NCI-H187 treated with DMSO at 0.1 percent for 48 hours (cell line): ENCODE measurements at places on chromosomes 2 and 18.

GRCh38 chr2:129460299-129461198, 518.9 kb upstream of the RAB6C start:
- no peak for DNase-seq

DNA sequence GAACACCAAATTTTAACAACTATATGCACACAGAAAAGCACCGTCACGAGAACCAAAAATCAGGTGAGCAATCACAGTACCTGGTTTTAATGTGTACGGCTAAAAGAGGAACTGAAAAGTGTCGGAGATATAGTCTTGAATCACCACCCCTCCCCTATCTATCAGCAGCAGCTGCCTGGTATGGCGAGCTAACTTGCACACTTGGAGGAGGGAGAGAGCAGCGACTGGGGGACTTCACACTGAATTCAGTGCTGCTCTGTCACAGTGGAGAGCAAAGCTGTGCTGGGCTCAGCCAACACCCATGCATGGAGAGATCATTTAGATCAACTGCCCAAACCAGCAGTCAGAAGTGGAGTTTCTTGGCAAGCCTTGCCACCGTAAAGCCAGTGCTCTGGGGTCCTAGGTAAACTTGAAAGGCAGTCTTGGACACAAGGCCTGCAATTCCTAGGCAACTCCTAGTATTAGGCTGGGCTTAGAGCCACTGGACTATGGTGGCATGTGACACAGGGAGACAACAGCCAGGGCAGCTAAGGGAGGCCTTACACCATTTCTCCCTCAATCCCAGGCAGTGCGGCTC, 89.2 kb upstream of the CD226 start:
- no peak for DNase-seq

- no peak for DNase-seq
Measured at GRCh38 chr18:35409911-35410310, 32.8 kb upstream of the ZNF396 start.

GRCh38 chr2:20599861-20600461, 50.9 kb downstream of the HS1BP3 start:
- DNase-seq, result no peak

DNA sequence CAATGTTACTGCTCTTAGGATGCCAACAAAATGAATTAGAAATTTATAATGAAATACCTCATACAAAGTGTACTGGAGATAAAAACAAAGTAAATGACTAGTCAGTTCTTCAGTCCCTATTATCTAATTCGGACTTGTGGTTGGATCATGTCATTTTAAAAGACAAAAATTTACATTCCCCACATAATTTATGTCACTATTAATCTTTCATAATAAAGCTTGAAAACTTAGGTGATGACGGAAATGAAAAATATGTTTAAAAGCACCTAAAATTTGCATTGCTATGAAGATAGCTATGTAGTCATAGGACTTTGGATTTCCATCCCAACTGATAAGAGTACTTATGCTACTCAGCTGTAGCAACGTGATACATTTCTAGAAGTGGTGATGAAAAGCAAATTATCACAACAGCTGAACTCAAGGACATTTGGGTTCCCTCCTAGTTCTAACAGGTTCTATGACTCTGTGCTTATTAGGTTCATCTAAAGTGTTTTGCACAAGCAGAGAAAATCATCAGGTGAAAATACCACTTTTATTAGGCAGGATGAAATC, 58.4 kb downstream of the LRPPRC start:
- no peak for DNase-seq

- DNase-seq, result no peak
Measured at GRCh38 chr2:159186462-159186861, 100.0 kb downstream of the WDSUB1 start.

DNA sequence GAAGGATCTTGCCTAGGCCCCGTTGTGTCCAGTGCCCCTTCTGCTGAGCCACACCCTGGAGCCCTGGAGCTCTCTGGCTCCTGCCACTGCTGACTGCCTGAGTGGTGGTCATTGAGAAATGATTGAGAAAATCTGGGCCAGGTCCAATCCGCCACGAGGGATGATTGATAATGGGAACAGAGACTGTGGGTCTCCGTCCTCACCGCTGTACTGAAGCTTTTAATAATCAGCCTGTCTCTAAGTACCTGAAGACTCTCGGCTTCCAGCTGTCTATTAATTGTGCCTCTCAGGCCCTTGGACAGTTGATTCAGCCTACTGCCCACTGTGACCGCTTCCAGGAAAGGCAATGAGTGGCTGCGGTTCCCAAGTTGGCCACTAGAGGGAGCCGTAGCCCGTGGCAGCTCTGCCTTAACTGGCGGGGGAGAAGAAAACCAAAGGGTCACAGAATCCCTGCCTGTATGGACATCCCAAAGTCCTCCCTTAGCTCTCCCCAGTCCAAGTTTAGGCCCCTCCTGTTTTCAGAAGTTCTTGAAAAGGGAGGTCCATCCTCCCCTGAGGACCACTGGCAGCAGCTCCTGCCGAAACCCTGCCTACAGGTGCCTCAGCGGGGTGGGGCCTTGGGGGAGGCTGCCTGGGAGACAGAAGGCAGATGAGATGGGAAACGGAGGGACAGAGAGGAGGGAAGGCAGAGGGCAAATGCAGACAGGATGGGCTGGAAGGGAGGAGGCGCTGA, 213.6 kb downstream of the TNS1 start:
- no peak for DNase-seq

- DNase-seq, result no peak
Measured at GRCh38 chr2:73359915-73360697, 25.5 kb upstream of the ALMS1 start.

- no peak for DNase-seq
Measured at GRCh38 chr2:223668302-223668998, 66.3 kb upstream of the SCG2 start.

DNA sequence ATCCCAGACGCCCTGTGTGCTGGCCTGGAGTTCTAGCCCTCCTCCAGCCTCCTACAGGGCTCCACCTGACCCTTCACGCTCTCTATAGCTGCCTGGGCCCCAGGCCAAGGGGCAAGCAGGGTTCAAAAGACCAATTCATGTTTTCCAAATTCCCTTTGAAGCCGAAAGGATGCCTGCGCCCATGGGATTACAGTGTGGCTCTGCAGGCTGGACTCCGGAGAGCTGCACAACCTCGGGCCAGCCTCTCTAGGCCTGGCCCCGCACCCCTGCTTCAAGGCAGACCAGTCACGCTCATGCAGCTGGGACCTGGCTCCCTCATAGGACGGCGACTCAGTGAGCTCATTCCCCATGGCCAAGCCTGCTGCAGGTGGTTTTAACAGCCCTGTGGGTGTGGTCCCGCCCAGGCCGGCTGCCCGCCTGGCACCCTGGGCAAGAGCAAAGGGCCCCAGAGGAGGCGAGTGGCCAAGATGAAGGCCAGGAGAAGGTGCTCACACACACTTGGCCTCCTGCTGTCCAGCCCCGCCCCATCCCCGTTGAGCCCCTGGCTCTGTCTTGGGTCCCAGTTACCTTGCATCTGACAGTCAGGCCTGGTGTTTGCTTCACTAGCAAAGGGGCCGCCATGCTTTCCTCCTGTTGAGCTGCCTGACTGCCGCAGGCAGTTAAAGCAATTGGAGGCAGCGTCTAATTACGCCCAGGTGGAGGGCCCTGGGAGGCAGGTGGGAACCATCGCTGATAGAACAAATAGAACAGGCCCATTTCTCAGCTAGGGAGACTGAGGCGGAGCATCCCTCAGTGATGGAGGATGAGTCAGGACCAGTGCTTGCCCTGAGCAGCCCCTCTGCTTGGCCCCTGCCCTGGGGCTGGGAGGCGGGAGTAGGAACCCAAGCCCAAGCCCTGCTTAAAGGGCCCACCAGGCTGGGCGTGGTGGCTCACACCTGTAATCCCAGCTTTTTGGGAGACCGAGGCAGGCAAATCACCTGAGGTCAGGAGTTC, 56.9 kb downstream of the SMAD7 start:
- no peak for DNase-seq

GRCh38 chr2:152011724-152012123, 87.1 kb downstream of the CACNB4 start:
- DNase-seq, result no peak

GRCh38 chr2:224957540-224958461, 84.5 kb downstream of the DOCK10 start:
- no peak for DNase-seq

DNA sequence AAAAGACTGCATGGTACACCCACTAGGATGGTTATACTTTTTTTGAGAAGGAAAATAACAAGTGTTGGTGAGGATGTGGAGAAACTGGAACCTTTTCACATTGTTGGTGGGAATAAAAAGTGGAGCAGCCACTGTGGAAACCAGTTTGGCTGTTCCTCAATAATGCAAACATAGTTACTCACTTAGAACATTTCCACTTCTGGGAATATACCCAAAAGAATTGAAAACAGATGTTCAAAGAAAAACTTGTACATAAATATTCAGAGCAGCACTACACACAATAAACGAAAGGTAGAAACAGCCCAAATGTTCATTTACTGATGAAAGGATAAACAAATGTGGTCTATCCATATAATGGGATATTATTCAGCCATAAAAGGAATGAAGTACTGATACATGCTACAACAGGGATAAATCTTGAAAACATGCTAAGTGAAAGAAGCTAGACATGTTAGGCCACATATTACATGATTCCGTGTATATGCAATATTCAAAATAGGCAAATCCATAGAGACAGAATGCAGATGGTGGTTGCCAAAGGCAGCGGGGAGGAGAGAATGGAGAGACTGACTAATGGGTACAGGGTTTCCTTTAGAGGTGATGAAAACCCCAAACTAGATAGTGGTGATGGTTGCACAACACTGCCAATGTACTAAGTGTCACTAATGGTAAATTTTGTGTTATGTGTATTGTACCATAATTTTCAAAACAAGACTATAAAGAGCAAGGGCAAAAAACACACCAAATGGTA, 20.9 kb upstream of the LMAN1 start:
- no peak for DNase-seq

- no peak for DNase-seq
Measured at GRCh38 chr2:101574622-101575021, 99.7 kb upstream of the RFX8 start.

DNA sequence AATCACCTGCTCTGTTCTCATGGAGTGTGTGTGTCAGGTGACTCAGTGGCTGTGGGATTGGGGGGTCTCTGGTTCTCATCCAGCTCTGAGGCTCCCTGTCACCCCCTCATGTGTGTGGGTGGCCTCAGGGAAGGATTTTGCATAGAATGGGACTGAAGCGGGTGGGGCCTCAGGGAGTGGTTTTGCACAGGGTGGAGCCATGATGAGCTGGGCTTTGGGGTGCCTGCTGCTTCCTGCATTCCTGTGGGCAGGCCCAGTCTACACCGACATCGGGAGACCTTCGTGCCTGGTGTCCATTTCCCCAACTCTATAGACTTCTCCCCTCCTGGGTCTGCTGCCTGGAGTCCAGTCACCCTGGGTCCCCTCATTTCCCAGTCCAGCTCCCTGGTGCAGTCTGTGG, 59.7 kb downstream of the VAPA start:
- DNase-seq, result no peak

DNA sequence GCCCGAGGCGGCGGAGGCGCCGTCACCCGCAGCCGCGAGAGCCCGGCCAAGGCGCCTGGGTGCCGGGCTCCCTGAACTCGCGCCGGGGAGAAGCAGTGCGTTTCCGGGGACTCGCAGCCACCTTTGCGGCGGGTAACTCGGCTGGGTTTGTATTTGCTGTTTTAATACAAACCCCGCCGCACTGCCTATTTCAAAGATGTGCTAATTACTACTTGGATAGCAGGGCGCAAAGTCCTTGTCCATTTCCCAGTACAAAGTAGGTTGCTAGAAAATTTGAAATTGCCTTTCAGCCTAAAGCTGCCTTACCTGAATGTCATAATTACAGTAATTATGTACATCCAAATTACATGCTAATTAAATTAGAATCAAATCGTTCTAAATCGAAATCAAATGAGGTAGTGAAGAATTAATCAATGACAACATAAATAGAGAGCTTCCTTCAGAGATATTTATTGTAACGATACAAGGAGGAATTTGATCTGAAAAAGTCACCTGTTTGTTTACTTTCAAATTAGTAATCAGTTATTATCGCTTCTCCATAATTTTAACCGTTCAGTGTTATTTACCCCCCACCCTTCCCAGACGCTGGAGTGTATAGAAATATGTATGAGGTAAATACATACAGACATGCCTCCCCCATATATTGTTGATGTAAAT, 8.1 kb downstream of the SP9 start:
- DNase-seq, result no peak

- DNase-seq, result no peak
Measured at GRCh38 chr2:74862020-74862964, 28.4 kb downstream of the HK2 start.

GRCh38 chr2:229843613-229844012, 78.2 kb downstream of the TRIP12 start:
- no peak for DNase-seq

- no peak for DNase-seq
Measured at GRCh38 chr2:120979921-120980320, 244.3 kb downstream of the GLI2 start.

DNA sequence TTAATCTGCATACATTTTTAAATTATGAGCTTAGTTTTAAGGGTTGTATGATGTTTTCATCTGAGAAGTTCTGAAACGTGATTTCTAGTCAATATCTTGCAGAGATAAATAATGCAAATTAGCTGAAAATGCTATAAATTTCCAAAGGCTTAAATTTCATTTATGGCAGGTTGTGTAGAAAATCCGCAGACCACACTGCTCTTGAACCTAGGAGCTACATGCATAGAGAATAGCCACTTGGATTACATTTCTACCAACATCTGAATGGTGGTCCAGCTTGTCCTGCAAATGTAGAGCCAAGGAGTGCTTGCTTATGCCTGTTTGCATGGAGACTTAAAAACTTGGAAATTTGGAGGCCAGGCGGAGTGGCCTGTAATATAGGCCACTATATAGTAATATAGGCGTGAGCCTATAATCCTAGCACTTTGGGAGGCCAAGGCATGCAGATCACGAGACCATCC, 6.8 kb downstream of the MAT2A start:
- no peak for DNase-seq

DNA sequence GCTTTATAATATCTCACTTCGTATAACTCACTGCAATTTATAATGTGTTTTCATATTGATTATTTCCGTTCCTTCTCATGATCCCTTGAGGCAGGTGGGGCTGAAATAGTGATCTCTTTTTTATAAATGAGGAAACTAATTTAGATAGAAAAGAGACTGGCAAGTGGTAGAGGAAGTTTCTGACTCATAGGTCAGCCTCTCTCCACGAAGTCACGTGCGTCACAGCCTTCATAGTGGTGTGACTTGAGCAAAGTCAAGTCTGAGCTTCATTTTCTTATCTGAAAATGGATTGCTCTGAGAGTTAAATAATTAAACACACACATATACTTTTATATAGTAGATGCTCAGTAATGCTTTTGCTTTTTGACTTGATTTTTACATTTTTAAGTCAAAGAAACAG, 19.9 kb downstream of the ABCG5 start:
- no peak for DNase-seq

- DNase-seq, result no peak
Measured at GRCh38 chr18:56083097-56083521, 495.1 kb upstream of the TCF4 start.

- no peak for DNase-seq
Measured at GRCh38 chr2:14902953-14903352, 270.4 kb downstream of the LRATD1 start.

GRCh38 chr2:43838560-43839267, at the start of the genes ABCG5 and ABCG8:
Gene ABCG5, minus strand, starts transcription at chr2:43838839. Its CDS starts 160 bp downstream, at chr2:43838679.
Gene ABCG8, plus strand, starts transcription at chr2:43838971. Its CDS starts 83 bp downstream, at chr2:43839054.
- DNase-seq, result no peak

GRCh38 chr2:230984393-230985220, 11.3 kb upstream of the SPATA3 start:
- DNase-seq, result no peak
